Osteoblast (primary cell): ENCODE measurements at places on chromosomes 2 and 18. TPM values are rescaled to one million over a fixed set of nuclear protein-coding genes. Genes with fewer than 3 reads are reported as not detected.
A peak's percentile ranks its signal among the peaks of the same experiment; 100 is the strongest.

Gene EGR4
- not detected in 2 replicates for total RNA-seq

Gene TIA1
- total RNA-seq = 87.6 and 92.5 TPM in 2 replicates

DNA sequence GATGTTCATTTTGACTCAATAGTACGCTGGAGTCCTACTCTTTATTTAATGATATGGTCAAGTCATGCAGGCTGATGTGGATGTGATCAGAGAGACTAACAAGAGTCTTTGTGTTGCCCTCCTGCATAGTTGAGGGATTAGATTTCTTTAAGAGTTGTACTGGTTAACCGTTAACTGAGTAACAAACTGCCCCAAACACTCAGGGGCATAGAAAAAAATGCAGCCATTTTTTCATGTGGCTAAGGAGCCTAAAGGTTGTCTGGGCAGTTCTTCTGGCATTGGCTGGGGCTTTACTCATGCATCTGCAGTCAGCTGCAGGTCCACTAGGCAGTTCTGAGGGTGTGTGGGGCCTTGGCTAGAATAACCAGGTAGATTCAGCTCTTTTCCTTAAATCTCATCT lies 32.5 kb downstream of the DOCK10 start:
- no peak for DNase-seq
- H3K36me3 ChIP-seq = no peaks in the 10 kb centered on the region
- H3K27ac ChIP-seq = peak overlapping the region; percentile 97
- no peak overlapping the region for H3K4me3 ChIP-seq
- H3K27me3 ChIP-seq = no peaks in the 10 kb centered on the region
- H3K4me1 ChIP-seq = peaks cover 38% of the 10 kb centered on the region

- peak; percentile 90 for DNase-seq
- no peaks in the 10 kb centered on the region for H3K36me3 ChIP-seq
- peak overlapping the region; percentile 52 for H3K27ac ChIP-seq
- peak overlapping the region; percentile 17 for H3K4me3 ChIP-seq
- H3K27me3 ChIP-seq = no peaks in the 10 kb centered on the region
- H3K4me1 ChIP-seq = peaks cover 10% of the 10 kb centered on the region
These were observed 77.3 kb upstream of the RPL31 start for GRCh38 chr2:100924520-100925451.

DNA sequence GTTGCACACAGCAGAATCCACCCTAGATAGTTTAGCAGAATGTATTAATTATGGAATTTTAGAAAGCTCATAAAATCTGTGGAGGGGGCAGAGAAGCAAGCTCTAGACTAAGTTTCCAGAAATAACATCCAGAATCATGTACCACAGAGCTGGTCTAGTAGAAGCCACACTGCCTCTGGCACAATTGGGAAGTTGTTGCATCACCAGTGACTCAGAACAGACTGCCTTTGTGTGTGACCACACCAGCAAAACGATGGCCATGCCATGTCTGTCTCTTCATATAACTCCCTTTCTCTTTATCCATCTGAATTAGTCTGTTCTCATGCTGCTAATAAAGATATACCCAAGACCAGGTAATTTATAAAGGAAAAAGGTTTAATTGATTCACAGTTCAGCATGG lies 158.9 kb downstream of the CCDC148 start:
- peaks cover 4% of the 10 kb centered on the region for H3K27me3 ChIP-seq
- no peaks in the 10 kb centered on the region for H3K4me1 ChIP-seq
- DNase-seq = no peak
- H3K4me3 ChIP-seq = no peak overlapping the region
- no peaks in the 10 kb centered on the region for H3K36me3 ChIP-seq

DNA sequence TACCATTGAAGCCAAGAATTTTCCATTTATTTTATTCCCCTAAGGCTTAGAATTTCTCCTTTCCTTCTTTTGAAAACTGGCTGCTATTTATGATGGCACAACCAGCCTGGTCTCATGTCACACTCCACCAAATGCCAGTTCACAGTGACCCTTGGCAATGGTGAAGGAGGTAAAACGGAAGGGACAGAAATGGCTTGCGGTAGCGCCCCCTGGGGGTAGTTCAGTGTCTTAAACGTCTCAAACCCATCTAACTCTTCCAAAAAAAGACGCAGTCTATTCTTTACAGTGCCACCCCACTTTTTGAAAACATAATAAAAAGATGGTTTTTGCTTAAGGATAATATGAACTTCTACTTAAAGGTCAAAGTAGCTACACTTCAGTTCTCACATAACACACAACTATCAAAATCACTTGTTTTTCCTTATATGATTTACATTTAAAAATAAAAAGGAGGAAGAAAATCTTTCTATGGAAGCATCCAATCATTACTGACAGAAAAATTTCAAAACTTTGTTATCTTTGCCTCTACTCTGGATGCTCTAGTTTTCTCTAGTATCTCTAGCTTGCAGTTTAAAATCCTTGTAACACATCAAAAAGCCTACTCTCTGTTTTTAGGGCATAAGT lies 28.0 kb downstream of the PNO1 start:
- peaks cover 21% of the 10 kb centered on the region for H3K36me3 ChIP-seq
- H3K27ac ChIP-seq = no peak overlapping the region
- no peak overlapping the region for H3K4me3 ChIP-seq
- peaks cover 3% of the 10 kb centered on the region for H3K4me1 ChIP-seq

Gene COBLL1
- total RNA-seq = 10.9 and 17.4 TPM in 2 replicates

GRCh38 chr2:99445065-99445464 lies 44.8 kb downstream of the REV1 start:
- no peak overlapping the region for H3K4me3 ChIP-seq
- DNase-seq = peak; percentile 6
- no peaks in the 10 kb centered on the region for H3K27me3 ChIP-seq
- peaks cover 4% of the 10 kb centered on the region for H3K4me1 ChIP-seq
- no peak overlapping the region for H3K27ac ChIP-seq
